NCI-H1417 treated with DMSO at 0.1 percent for 48 hours (cell line): ENCODE measurements at places on chromosomes 16 and 17.

- DNase-seq: no peak
These were observed 43.6 kb upstream of the PIK3R6 start for GRCh38 chr17:8910969-8911604.

GRCh38 chr16:85381738-85382592 is 231.2 kb upstream of the GSE1 start:
- DNase-seq: no peak

GRCh38 chr16:10579965-10580882 is at the start of gene EMP2:
Gene EMP2, minus strand, starts transcription at chr16:10580598. Its CDS starts 32,981 bp downstream, at chr16:10547617.
- DNase-seq: no peak

GRCh38 chr17:37701496-37701898 is 43.4 kb downstream of the HNF1B start:
- no peak for DNase-seq

DNA sequence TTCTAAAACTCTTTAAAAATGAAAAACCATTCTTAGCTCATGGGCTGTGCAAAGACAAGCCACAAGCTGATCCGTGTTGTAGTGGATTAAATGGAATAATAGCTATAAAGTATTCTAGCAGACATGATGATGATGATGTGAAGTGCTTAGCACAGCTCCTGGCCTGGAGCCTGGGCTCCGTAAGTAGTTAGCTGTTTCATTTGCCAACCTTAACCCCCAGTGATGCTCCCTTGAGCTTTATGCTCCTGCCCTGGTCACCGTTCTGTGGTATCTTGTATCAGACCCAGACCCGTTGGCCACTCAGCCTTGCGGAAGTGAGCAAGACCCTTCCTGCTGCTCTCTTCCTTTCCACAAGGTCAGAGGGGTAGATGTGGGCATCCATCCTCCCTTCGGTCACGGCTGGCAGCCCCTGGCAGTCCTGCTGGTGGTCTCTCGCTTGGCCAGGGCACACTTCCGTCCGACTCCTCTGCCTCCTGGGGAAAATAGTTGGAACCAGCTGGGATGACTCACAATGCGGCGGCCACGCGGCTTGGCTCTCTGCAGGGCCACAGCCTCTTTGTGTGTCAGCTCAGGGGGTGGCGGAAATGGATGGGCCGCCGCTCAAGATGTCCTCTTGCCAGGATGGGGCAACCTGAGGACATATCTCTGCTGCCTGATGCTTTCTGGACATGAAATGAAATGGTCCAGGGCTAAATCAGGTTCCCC is 79.1 kb downstream of the GPR139 start:
- DNase-seq: no peak

GRCh38 chr16:64543441-64543840 is 578.4 kb downstream of the CDH11 start:
- DNase-seq: no peak

GRCh38 chr17:74903671-74904070 is 10.2 kb upstream of the FADS6 start:
- no peak for DNase-seq

GRCh38 chr17:3795390-3796102 is 5.4 kb downstream of the ITGAE start:
- no peak for DNase-seq

DNA sequence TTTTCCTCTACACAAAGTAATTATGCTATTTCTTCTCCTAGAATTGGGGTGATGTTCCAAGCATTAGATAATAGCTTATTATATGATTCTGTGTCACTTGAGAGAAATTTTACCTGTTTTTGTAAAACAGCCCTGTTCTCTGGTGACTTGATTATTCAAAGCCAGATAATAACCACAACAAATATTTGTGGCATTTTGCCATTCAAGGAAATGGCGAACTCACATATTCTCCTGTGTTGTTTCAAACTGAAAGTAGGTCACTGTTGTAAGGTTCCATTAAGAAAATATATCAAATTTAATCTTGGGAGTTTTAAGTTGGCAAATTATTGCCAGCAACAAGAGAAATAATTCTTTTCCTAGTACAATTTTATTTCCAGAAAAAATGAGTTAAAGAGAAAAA is 124.8 kb downstream of the STXBP4 start:
- DNase-seq: no peak

DNA sequence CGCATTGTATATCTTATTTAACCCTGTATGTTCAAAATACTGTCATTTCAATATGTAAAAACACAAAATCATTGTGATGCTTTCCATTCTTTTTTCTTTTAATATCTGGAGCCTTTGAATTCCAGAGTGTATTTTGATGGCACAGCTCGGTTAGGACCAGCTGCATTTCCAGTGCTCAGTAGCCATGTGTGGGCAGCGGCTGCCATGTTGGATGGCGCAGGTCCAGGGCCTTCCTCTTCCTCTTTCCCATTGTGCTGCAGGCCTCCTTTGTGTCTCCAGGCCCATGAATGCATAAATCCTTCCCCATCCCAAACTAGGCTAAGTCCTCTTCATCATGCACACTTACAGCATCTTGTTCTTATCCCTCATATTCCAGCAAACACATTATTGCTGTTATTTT is 13.0 kb downstream of the IRX3 start:
- no peak for DNase-seq
